ENCODE measurements at places on chromosomes 2 and 18.

GRCh38 chr2:68357605-68358337 lies 7.3 kb upstream of the PLEK start:
- peak; percentile 64 for DNase-seq

DNA sequence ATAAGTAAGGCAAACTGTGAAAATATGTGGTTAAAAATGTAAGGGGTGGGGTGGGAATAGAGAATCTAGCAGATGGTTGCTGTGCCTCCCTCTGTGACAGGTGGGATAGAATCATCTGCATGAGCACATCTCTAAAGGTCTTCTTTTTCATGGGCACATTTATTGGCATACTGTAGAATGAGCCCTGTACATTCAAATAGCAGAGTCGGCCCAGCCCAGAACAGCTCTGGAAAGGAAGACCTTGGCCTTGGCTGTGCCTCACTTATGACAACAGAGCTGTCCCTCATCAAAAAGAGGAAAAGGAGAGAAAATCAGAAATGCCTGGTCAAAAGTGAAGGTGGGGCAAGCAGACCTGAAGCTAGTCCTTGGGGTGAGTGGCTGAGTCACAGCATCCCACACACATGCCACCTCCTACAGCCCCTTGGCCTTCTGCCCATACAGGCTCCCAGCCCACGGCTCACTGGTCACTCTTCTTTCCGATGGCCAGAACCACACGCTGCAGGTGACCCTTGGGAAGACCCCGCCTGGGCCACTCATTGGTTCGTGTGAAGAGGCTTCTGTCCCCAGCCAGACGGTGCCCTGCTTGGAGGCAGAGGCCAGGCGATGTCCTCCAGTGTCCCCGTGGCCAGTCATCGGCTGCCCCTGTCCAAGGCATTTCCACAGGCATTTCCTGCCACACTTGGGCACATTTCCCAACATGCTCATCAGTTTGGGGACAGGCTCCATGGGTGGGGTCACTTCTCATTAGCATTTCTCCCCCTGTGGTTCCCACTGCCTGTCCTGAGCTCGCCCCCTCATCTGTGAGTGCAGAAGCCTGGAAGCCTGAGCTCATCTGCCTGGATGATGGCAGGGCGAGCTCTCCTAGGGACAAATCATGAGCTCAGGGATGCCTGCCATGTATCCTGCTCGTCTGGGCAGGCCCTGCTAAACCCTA lies 113.6 kb downstream of the MCFD2 start:
- DNase-seq = peak; percentile 83

- DNase-seq = no peak
Measured at GRCh38 chr2:26463244-26464192, 14.4 kb downstream of the OTOF start.

DNA sequence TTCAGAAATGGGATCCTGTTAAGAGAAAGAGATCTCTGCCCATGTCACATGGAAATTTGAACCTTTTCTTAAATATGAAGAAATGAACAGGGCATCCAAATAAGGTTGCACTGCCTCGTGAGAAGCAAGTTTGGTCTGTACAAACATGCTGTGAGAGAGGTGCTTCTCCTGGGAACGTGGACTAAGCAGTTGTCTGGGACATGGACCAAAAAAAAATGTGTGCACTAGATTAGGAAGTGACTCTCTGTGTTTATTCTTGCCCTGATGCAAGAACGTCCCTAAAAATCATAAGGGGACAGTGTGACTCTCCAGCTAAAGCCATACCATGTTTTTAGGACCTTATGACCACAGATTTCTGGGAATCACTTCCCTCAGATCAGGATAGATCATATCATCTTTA lies 23.7 kb upstream of the GCG start:
- DNase-seq = no peak

DNA sequence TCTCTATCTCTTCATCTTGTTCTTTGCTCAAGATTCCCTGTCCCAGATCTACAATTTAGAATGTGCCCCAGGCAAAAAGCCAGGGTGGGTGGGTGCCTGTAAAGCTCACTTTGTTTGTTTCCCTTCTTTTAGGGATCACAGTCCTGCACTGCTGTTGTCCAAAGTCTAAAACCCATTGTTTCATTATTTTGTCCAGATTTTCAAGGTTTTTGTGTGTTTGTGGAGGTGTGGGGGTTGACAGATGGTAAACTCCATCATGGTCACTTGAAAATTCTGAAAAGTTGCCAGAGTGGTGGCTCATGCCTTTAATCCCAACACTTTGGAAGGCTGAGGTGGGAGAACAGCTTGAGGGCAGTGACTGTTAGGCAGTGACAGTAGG lies 41.5 kb downstream of the YES1 start:
- no peak for DNase-seq
